AG10803 (cell line): ENCODE measurements at places on chromosomes 6 and 20.

- DNase-seq: no peak
These were observed 17.8 kb downstream of the PTPRT start for GRCh38 chr20:43171930-43172329.

GRCh38 chr6:36142971-36143838 lies 12.9 kb downstream of the MAPK13 start:
- DNase-seq: no peak

DNA sequence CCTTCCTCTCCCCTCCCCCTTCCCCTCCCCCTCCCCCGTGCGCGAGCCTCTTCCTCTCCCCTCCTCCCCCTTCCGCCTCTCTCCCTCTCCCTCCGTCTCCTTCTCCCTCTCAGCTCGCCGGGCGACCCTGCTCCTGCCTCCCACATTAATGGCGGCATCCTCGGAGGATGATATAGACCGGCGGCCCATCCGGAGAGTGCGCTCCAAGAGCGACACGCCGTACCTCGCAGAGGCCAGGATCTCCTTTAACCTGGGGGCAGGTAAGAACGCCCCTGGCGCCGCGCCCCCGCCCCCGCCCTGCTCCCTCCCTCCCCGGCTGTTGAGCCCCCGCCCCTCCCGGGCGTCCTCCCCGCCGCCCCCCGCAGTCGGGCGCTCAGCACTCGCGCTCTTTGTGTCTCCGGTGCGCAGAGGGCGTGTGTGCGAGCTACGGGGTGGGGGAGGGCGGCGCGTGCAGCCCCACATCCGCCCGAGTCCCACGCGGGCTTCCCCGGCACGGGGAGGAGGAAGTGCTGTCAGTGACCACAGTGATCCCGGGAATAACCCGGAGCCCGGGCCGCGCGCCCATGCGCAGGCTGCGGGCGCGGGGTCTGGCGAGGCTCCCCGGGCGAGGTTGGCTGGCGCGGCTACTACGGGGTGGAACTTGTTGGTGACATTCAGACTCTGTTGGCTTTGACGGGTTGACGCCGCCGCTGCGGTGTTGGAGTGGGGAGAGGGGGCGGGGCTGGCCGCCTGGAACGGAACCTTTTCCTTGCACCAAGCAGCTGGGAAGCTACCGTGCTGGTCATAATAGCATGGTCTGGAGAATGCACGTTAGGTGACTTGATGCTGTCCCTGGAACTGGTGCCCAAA lies 33.2 kb downstream of the PHACTR1 start:
- peak; percentile 23 for DNase-seq

GRCh38 chr6:3836566-3836965 lies 12.6 kb upstream of the FAM50B start:
- DNase-seq: no peak
